Activated naive CD4-positive, alpha-beta T cell treated with anti-CD3 and anti-CD28 coated beads, Interleukin-2, amount 10 ng/mL, durations not matched to agents 7 days and 5 days (primary cell): ENCODE measurements at places on chromosomes 11 and 22.

- no peaks in the 10 kb centered on the region for H3K27me3 ChIP-seq
- no peaks in the 10 kb centered on the region for H3K36me3 ChIP-seq
- no peak overlapping the region for H3K27ac ChIP-seq
- no peak for DNase-seq
These were observed 666.7 kb upstream of the RAG2 start for GRCh38 chr11:37264783-37265182.

DNA sequence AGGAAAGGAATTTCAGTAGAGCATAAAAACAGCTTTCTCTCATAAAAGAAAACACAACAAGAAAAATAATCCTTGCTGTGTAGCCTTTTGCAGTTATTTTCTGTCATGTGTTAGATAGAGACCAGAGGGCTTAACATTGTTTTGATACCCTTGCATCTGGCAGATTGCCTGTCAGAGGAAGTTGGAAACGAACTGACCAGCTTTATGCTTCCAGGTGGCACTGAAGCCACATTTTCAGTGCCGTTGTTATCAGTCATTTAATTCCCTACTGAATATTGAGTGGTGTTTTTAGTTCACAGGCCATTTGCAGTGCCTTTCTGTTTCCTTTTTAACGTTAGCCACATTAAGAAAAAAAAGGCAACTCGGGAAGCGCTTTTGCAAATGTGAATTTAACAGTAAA lies 21.5 kb upstream of the RAG2 start:
- no peaks in the 10 kb centered on the region for H3K36me3 ChIP-seq
- H3K27ac ChIP-seq, result no peak overlapping the region
- no peak for DNase-seq
- peaks cover 8% of the 10 kb centered on the region for H3K27me3 ChIP-seq
- H3K4me1 ChIP-seq, result no peaks in the 10 kb centered on the region

DNA sequence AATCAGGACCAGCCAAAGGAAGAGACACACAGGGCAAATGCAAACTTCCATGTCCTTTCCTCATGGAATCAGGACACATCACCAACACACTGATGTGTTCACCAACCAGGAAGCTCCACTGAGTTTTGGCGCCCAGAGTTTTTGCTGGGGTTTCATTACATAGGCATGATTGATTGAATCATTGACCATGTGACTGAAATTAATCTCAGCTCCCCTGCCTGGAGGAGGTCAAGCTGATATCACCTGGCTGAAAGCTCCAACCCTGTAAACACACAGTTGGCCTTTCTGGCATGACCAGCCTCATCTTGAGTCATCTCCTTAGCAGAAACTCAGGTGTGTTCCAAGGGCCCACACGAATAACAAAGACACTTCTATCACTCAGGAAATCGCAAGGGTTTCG lies 133.2 kb downstream of the TRIM29 start:
- no peaks in the 10 kb centered on the region for H3K4me1 ChIP-seq
- no peak overlapping the region for H3K4me3 ChIP-seq
- peaks cover 11% of the 10 kb centered on the region for H3K27me3 ChIP-seq
- no peak for DNase-seq

GRCh38 chr11:30025396-30026139 lies 8.7 kb upstream of the KCNA4 start:
- H3K27ac ChIP-seq, result no peak overlapping the region
- no peaks in the 10 kb centered on the region for H3K27me3 ChIP-seq
- no peak for DNase-seq
- H3K4me1 ChIP-seq, result no peaks in the 10 kb centered on the region
- H3K4me3 ChIP-seq, result no peak overlapping the region
- no peaks in the 10 kb centered on the region for H3K36me3 ChIP-seq

DNA sequence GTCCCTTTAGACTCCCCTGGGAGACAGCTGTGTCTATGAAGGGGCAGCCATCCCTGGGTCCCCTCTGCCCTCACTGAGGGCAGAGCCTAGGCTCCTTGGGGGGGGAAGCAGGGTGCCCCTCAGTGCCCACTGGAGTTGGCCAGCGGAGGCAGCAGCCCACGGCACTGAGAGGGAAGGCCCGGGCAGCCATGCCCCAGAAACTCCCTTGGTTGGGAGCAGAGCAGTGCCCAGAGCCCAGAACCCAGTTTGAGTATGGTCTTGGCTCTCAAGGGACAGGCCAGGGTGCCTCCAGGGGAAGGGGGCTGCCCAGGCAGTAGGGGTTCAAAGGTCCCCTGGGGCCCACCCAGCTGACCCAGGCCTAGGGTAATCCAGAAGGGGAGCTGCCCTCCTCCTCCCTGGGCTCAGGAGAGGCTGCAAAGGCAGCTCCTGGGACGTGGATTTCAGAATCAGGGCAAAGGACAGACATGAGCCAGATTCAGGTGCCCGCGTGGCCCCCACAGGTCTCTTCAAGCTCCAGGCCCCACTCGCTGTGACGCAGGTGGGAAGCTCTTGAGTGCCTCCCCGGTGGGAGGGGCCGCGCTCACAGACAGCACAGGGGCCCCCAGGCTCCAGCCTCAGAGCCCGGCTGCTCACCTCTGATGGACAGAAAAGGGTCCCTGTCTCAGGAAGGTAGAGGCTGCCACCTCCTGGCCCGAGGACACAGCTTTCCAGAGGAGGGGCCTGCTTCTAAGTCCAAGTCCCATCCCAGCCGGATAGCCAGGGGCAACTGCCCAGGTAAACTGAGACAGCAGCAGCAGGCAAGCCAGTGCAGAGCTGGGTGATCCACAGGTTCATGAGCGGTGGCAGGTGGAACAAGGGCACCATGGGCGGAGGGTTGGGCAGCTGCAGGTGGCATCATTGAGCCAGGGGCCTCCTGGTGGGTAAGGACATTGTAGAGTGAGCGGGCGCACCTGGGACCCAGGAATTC lies 2.6 kb downstream of the C11orf21 start:
- H3K4me1 ChIP-seq, result peaks cover 33% of the 10 kb centered on the region
- DNase-seq, result peak; percentile 42
- peaks cover 28% of the 10 kb centered on the region for H3K36me3 ChIP-seq
- H3K27ac ChIP-seq, result peak overlapping the region; percentile 11
